ENCODE measurements at places on chromosomes 16 and 17.

DNA sequence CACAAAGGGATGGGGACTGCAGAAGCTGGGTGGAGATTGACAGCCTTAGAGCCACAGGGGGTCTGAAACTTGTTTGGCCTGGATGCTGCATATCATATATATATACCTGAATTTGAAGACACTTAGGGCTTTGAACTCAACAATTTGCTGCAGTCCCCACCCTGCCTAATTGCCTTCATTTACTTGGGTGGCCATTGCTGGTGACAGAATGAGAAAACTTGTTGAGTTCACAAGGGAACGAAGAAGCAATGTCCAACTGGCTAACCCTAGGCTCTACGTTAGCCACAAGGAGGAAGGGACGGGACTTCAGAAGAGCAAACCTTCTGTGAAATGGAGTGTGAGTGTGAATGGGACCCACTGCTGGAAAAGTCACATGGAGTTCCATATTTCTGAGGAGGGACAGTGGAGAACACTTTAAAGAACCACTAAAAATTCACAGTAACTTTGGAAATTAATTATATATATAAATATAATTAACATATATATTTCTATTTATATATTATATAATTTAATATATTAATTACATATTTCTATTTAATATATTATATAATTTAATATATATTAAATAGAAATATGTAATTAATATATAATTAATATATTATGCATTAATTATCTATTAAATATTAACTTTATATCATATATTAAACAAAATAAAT, 215.3 kb upstream of the SOX9 start:
- no peak for DNase-seq

- no peak for DNase-seq
Observed at GRCh38 chr17:45651145-45651709, 132.9 kb upstream of the CRHR1 start.

- peak; percentile 97 for DNase-seq
Observed at GRCh38 chr16:57609541-57610401, 18.7 kb upstream of the ADGRG1 start.

DNA sequence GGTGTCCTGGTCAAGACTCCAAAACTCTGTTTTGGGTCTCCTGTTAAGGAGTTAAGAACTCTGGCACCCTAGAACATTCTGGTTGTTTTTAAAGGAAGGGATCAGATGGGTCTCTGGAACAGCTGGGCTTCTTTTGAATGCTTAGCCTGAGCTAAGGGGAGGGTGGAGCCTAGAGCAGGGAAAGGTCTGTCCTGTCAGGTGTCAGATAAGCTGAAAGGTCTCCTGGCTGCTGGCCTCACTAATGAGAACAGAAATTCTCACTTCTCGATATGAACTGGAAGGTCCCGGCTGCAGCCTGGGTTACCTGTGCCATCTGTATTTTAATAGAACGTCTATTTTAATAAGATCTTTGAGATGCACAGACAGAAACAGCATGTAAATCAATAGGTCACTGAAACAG, 69.0 kb downstream of the RAP1GAP2 start:
- DNase-seq, result no peak

GRCh38 chr17:31491376-31492131, 100.1 kb downstream of the RAB11FIP4 start:
- DNase-seq, result no peak

GRCh38 chr16:71883849-71884638, at the start of gene ZNF821:
Gene ZNF821 (minus strand): TSS chr16:71884182. CDS start chr16:71879946, 4,236 bp downstream.
- peak; percentile 65 for DNase-seq

DNA sequence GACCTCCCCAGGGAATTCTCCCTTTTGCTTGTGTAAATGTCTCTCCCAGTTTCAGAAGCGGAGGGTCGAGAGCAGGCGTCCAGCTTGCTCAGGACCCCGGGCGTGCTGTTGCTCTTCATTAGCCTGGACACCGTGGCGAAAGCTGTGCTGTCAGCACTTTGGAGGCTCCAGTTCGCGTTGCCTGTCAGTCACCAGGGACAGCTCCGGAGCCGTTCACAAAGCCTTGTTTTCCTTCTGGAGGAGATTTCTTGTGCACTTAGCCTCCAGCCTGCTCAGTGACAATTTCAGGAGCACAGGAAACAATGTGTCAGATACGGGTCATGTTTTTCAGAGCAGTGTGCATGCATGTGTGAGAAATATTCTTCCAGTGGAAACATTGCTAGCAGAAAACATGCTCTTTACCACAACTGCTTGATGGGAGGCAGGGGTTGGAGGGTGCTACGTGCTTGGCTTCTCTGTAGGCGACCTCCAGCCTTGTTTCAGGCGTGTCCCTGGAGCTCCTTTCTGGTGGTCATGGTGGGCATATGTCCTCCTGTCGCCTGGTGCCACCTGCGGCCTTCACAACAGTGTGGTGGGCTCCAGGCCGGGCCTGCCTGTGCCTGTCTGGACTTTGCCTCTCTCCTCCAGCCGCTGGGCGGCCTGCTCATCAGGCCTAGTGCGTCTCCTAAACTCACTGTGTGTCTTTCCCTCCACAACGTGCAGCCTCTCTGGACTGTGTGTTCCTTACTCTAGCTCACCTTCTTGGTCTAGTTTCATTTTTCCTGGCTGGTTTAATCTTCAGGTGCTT, 29.0 kb downstream of the ZNF750 start:
- DNase-seq, result no peak

GRCh38 chr17:35154196-35155165, 6.9 kb downstream of the UNC45B start:
- no peak for DNase-seq

DNA sequence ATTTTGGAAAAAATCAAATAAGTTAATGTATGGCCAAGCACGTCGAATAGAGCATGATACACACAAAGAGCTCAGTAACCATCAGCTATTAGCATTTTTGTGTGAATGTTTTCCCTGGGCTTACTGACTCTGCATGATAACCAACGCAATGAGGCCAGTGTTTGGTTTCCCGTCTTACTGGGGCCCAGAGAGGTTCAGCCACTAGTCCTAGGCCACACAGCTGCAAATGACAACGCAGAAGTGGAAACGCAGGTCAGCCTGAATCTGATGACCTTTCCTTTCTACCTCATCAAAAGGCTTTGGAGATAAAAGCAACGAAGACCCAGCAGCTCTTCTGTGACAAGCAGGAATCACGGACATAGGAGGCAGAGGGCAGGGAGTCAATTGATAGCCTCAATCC, 7.2 kb upstream of the CACNG4 start:
- no peak for DNase-seq

All from activated CD4-positive, alpha-beta T cell treated with anti-CD3 and anti-CD28 coated beads, Interleukin-2, amount 50 U/mL, for 16 hours (primary cell).